Central memory CD4-positive, alpha-beta T cell (primary cell): ENCODE measurements at places on chromosomes 5 and 9.

- peak; percentile 1 for DNase-seq
Observed at GRCh38 chr5:170818232-170818631, 34.7 kb downstream of the GABRP start.

DNA sequence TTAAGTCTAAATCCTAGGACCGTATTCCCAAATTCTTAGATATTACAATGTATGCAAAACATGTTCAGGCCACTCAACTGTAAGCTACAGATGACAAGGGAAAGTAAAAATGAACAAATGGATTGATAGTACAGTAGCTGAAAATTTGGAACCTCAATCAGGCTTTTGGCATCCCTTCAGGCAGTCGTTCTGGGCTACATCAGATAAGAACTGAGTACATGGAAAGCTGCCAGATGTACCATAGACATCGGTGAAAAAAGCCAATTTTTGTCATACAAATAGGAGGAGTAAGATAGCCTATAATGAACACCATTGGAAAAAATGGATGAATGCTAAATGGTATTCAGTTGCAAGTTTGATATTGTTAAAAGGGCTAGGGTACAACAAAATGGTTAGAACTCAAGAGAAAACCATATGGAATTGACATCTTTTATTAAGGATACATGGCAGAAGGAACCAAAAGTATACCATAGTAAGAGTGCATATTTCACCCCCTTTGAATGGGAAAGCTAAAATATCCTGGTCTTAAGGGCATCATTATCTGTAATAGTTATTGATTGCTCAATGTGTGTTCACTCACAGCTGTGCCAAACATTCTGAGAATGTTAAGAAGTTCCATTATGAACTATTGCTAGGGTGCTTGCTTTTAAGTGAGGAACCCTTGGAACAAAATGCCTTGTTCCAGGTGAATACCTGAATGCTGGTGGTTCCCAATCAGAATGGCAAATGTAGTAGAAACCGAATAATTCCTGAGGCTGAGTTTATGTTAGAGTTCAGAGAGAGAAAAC is 86.4 kb downstream of the NR3C1 start:
- no peak for DNase-seq

- DNase-seq: no peak
Observed at GRCh38 chr9:115262477-115262876, 144.5 kb upstream of the TNC start.

GRCh38 chr9:115520646-115521045 is 402.7 kb upstream of the TNC start:
- no peak for DNase-seq

DNA sequence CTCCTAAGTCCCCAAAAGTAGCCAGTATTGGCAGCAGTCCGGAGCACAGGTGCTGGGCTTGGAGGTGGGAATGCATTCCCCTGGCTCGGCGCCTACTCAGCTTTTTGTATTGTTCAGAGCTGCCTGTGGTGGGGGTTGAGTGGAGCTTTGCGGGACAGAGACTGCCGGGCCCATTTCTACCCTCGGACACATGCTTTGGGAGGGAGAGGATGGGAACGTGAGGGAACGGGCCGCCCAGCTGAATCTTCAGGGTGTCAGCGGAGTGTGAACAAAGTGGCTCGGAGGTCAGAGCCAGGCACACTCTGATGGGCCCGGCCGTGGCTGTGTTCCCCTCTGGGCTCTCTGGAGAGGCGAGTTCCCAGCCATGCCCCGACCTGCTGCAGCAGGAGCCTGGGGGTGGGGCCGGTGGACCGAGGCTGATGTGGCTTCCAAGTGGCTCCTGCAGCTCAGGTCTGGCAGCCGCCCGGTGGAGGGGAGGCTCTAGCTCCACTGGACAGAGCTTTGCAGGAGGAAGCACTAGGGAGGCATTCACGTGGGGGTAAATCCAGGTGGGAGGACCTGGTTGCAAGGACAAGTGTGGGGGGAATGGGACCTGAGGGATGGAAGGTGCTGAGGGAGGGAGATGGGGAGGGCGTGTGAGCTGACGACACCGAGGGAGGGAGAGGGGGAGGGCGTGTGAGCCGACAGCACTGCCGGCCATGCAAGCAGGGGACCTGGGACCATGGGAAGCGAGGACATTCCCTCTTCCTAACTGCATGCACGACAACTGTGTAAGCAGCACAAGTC is 31.1 kb upstream of the SLC6A3 start:
- no peak for DNase-seq

GRCh38 chr5:146006470-146007190 is 70.3 kb downstream of the SH3RF2 start:
- DNase-seq: no peak

GRCh38 chr9:121206516-121207370 is 5.1 kb upstream of the RAB14 start:
- no peak for DNase-seq

- no peak for DNase-seq
Observed at GRCh38 chr5:113276001-113276400, 158.8 kb downstream of the TSSK1B start.

GRCh38 chr9:17793713-17794622 is 215.1 kb downstream of the SH3GL2 start:
- no peak for DNase-seq

- DNase-seq: no peak
Observed at GRCh38 chr5:146342882-146343865, 4.5 kb downstream of the POU4F3 start.

- DNase-seq: no peak
Observed at GRCh38 chr5:120568711-120569110, 104.6 kb downstream of the PRR16 start.

- DNase-seq: no peak
Observed at GRCh38 chr9:83999141-83999918, 18.7 kb downstream of the RMI1 start.

DNA sequence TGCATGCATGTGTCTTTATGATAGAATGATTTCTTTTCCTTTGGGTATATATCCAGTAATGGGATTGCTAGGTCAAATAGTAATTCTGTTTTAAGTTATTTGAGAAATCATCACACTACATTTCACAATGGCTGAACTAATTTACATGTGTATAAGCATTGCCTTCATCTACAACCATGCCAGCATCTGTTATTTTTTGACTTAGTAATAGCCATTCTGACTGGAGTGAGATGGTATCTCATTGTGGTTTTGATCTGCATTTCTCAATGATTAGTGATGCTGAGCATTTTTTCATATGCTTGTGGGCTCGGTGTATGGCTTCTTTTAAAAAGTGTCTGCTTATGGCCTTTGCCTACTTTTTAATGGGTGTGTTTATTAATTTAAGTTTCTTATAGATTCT is 102.3 kb upstream of the CCDC112 start:
- DNase-seq: no peak

GRCh38 chr9:137279741-137280473 is 2.4 kb downstream of the TOR4A start:
- no peak for DNase-seq

- no peak for DNase-seq
Observed at GRCh38 chr5:129003232-129003631, 37.9 kb downstream of the SLC27A6 start.

DNA sequence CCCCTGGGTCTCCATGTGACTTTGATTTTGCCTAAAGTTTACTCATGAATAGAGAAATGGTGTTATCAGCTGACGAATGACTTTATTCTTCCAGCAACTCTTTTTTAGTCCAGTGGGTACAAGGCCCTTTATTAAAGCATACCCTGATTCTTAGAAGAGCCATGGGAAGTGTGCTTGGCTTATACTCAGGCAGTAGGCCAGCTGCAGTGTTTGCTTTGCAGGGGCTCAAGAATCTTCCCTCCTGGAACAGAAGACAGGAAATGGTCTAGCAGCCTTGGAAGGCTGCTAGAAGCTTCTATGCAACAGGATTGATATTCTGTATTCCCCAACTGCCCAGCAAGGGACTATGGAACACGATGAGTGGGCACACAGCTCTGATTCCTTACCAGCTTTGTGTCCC is 73.4 kb upstream of the PLPP6 start:
- DNase-seq: no peak

GRCh38 chr9:26945591-26945990 is 1.5 kb downstream of the PLAA start:
- no peak for DNase-seq

DNA sequence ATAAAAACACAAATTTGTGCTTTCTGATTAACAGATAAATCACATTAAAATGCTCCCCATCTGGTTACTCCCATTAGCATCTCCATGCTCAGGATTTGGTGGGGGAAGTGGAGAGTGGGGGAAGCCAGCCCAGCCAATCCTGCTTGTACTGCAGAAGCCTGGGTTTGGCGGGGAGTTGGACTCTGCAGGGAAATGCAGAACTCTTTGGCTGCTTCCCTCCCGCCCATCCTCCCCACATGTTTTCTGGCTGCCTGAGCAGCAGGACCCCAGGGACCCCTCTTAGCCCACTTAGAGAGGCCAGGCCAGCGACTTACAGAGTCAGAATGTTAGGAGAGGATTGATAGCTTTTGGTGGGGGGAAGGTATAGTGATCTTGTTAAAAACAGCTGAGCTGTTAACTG is 59.5 kb upstream of the FOXI1 start:
- DNase-seq: no peak

DNA sequence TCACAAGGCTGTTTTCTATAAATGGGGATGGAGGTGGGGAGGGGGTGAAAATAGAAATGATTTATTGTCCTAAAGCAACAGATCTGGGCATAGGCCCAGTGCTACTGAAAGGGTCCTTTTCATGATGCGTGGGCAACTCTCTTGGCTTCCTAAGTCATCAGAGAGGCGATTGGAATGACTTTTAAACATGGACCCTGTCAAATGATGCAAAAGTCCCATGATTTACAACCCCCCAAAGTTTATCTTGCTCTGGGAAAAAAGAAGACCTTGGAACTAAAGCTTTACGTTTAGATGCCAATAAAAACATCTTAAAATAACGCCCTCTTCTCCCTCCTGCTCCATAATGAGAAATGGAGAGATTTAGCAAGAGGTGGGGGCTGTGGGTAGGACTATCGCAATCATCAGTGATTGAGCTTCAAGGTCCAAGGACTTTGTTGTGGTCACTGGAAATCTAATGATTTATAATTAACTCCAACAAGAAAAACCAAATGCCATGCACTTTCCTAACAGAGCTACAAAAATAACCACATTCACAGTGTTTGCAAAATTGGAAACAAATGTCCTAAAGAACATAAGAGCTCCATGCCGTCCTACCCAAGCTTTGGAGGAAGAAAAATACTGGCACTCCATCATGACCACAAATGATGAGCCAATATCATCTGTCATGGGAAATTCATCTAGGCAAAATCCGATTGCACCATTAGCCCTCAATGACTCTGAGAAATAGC is 167.5 kb upstream of the CLINT1 start:
- no peak for DNase-seq

GRCh38 chr5:107806271-107806670 is 135.5 kb upstream of the EFNA5 start:
- no peak for DNase-seq

- DNase-seq: no peak
Observed at GRCh38 chr5:111731638-111732037, 25.4 kb downstream of the NREP start.

- no peak for DNase-seq
Observed at GRCh38 chr5:135509995-135510394, 25.8 kb downstream of the NEUROG1 start.

GRCh38 chr5:56595566-56595965 is 219.8 kb upstream of the MAP3K1 start:
- DNase-seq: no peak

- peak; percentile 32 for DNase-seq
Observed at GRCh38 chr5:175718401-175719108, 60.7 kb downstream of the HRH2 start.

GRCh38 chr5:123879071-123879470 is 367.1 kb downstream of the CSNK1G3 start:
- no peak for DNase-seq

DNA sequence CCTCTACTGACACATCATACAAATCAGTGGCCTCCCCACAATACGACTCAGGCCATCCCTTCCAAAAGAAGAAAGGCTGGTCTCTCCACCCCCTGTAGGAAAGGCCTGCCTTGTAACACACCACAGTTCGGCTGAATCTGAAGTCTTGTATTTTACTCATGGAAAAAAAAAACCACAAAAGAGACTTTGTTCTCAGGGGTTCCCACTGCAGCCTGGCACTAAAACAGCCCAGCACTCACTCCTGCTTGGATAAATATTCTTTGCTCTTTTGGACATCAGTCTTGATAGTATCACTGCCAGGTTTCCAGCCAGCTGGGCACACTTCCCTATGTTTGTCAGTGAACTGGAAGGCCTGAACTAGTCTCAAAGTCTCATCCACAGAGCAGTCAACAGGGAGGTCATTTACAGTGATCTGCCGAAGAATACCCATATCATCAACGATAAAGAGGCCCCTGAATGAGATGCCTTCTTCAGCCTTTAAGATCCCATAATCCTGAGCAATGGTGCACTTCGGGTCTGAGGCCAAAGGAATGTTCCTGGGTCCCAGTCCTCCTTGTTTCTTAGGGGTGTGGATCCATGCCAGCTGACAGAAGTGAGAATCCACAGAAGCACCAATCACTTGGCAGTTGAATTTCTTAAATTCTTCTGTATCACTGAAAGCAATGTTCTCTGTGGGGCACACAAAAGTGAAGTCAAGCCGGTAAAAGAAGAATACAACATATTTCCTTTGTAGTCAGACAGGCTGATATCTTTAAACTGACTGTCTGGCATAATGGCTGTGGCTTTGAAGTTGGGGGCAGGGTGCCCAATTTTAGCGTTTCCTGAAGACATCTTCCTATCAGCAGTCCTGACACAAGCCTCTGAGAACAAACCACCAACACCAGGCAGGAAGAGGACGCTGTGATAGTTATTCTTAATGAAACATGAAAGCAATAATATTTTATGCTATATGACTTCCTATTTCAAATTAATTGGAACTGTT is 198.1 kb downstream of the LURAP1L start:
- DNase-seq: no peak

DNA sequence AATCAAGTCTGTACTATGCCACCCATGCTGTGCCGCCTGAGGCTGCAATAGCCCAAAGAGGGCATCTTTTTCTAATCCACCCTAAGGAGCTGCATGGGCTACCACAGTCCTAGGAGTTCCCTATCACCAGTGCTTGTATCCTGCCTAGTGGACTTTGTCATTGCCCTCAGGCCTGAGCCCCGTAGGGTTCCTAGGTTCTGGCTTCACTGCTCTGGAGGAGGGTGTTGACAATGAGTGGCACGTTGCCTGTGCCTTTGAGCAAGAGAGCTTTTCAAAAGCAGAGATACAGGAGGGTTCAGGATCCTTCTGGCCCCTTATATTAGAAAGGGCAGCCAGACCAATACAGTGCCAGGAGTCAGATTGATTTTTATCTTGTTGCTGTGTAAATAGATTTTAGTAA is 93.0 kb downstream of the PRDM6 start:
- no peak for DNase-seq

GRCh38 chr5:157658893-157659292 is 6.7 kb upstream of the SOX30 start:
- DNase-seq: no peak
